ENCODE measurements at places on chromosomes 1 and 21.
A peak's percentile ranks its signal among the peaks of the same experiment; 100 is the strongest.

- no peak for DNase-seq
Measured at GRCh38 chr1:54325703-54326461, 80.3 kb downstream of the SSBP3 start.

- DNase-seq = no peak
Measured at GRCh38 chr1:229409616-229410369, 24.1 kb downstream of the ACTA1 start.

DNA sequence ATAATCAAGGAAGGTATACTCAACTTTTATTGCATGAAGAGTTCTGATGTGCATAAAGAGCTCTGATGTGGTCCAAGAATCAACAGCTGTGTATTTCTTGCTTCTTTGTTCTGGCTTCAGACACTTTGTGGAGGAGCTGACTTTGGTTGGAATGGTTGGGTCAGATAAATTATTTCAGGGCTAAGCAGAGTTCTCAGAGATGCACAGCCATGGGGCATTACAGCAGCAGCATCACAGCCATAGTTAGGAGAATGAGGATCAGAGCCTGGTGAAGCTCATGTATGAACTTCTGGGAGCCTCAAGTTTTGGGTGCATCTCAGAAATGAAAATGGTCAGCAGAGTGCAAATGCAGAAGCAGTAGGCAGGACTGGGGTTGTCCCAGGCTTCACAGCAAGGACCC, 267.4 kb upstream of the RUNX1 start:
- DNase-seq = no peak

- DNase-seq = no peak
Measured at GRCh38 chr1:54874079-54874830, 12.7 kb downstream of the DHCR24 start.

- DNase-seq = no peak
Measured at GRCh38 chr1:24768873-24769605, 23.8 kb downstream of the CLIC4 start.

GRCh38 chr1:29505532-29506220, 269.4 kb downstream of the PTPRU start:
- no peak for DNase-seq

GRCh38 chr1:48750109-48750508, 26.6 kb downstream of the BEND5 start:
- DNase-seq = no peak

- no peak for DNase-seq
Measured at GRCh38 chr1:46812065-46812963, 13.5 kb downstream of the CYP4B1 start.

DNA sequence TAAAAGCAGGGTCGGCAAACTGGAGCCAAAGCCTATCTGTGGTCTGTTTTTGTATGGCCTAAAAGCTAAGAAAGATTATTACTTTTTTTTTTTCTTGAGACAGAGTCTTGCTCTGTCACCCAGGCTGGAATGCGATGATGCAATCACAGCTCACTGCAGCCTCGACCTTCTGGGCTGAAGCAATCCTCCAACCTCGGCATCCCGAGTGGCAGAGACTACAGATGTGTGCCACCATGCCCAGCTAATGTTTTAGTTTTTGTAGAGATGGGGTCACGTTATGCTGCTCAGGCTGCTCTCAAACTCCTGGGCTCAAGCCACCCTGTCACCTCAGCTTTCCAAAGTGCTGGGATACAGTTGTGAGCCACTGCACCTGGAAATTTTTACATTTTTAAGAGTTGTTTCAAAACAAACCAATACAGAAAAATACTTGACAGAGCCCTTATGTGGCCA, 6.5 kb upstream of the GLRX2 start:
- no peak for DNase-seq

- DNase-seq = peak; percentile 31
Measured at GRCh38 chr1:220876511-220877376, 2.5 kb upstream of the HLX start.

- DNase-seq = no peak
Measured at GRCh38 chr1:28456078-28456477, 49.8 kb upstream of the RCC1 start.

DNA sequence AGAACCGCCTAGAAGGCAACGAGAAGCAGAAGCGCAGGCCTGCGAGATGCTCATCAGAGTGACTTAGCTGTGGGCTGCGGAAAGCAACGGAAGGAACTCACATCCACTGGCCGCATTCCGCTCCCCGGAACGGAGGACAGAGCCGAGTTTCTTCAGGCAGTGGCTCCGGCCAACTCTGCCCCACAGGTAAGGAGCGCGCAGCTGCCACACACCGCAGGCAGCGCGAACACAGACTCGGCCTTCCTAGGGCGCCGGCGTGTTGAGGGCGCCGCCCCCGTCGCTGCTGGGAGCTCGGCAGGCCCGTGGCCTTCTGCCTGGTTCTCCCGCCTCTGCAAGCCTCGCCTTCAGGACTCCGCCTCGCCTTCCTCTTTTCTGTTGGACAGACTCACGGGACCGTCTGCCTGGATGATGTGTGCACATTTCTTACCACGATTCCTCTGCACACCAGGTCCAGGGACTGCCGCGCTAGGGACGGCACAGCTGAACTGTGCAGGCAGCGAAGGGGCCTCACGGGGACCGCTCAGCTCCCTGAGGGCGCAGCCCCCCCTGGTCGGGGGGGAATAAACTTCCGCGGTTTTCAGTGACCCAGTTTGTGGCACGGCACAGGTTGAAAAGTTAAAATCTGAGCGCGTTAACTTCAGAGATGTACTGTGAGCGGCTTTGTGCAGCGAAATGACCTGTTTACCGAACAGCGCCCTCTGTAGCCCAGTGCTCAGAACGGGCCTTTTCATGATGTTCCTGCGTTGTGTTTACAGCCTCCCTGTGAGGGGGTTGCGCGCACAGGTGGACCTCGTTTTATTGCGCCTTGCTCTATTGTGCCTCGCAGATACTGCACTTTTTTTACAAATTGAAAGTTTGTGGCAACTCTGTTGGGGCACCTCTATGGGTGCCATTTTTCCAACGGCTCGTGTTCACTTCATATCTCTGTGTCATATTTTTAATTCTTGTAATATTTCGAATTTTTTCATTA, 15.8 kb downstream of the TCP10L start:
- peak; percentile 85 for DNase-seq

DNA sequence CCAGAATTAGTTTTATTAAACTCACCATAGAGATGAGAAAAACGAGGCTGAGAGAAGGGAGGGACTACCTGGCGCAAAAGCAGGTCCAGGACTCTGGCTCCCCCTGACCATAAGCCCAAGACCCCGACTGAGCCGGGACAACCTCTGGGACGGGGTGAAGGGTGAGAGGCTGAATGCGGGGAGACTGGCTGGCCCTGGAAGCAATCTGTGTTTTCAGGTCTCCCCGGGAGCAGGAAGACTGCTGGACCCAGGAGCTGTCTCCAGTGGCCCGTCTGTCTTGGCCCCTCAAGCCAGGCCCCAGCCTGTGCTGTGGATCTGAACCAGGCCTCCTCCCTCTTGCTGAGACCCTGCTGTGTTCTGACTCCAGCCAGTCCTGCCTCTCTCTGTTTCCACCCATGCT, 240.8 kb downstream of the TRABD2B start:
- no peak for DNase-seq

- no peak for DNase-seq
Measured at GRCh38 chr1:101136271-101136670, 100.5 kb upstream of the S1PR1 start.

DNA sequence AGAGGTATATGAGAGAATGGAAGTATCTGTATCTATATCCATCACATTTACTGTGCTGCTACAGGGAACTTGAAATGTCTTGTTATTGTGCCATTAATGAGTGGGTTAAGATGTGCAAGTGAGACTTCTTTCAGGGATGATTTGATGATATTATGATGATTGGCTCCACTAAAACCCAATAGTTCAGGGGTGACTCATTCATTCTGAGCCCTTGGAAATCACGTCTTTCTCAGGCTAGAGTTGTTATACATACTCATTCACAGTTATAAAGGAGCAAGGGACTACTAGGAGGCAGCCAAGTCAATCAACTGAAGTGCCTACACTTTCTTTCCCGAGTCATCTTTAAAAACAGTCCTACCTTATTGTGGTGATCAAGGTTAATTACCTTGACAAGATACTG, 1109.8 kb upstream of the B3GALT2 start:
- DNase-seq = no peak

DNA sequence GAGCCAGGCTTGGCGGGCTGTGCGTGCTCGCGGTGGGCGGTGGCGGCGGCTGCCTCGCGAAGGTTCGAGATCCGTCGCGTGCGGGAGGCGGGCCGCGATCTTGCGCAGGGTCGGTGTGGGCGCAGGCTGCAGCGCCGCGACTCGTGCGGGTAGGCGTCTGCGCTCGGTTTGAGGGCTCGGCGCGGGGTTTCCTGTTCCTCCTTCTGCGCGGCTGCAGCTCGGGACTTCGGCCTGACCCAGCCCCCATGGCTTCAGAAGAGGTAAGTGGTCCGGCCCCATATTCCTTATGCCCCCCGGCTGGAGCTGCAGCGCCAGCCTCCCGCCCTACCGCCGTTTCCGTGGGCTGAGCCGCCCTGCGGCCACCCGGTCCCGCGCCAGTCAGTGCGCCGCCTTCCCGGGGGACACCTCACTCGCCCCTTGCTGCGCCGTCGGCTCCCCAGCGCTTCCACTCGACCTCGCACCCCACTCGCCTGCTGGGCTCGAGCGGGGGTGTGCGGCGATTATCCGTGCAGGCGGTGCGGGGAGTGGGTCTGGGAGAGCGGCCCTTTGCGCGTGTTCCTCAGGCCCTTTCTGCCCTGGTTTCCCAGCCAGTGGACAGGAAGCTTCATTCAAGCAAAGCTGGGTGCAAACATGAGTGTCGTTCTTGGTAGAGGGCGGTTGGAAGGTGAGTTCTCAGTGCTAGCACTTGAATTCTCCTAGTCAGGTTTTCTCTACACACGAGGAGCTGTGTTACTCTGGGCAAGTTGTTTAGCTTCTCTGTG, at the start of gene CACYBP:
TSS of gene CACYBP (plus strand) at position 12 of the 761 bp plus-strand sequence. CDS start at position 246, 234 bp downstream.
- no peak for DNase-seq

DNA sequence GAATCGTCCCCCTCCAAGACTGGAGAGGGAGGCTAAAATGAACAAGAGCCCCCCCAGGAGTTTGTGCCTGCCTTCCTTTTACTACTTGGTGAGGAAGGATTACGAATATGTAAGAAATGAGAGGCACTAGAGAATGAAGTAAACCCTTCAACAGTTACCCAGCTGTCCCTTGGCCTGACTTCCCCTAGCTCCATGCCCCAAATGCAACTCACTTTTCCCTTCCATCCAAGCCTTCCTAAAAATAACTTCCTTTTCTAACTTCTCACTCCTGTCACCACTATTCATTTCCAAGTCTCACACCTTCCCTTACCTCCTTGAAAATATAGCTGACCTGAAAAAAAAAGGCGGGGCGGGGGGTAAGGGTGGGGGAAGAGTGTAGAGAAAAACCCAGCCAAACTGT, 96.6 kb upstream of the HNRNPU start:
- DNase-seq = no peak

GRCh38 chr1:233240829-233241682, 54.5 kb downstream of the PCNX2 start:
- DNase-seq = peak; percentile 14

- DNase-seq = no peak
Measured at GRCh38 chr1:224865510-224865909, 64.0 kb upstream of the DNAH14 start.

GRCh38 chr21:45055861-45056260, 18.5 kb upstream of the ADARB1 start:
- DNase-seq = no peak

DNA sequence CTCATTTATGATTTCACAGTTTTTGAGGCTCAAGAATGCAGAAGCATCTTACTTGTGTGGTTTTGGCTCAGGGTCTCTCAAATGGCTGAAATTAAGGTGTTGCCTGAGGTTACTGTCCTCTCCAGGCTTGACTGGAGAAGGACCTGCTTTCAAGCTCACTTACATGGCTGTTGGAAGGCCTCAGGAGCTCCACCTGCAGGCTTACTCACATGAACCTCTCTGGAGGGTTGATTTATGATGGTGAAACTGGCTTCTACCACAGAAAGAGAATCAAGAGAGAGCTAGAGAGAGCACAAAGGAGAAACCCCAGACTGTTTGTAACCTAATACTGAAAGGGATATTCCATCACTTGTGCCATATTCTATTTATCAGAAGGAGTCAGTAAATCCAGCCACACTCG, 6.2 kb upstream of the KCNK2 start:
- DNase-seq = peak; percentile 39

DNA sequence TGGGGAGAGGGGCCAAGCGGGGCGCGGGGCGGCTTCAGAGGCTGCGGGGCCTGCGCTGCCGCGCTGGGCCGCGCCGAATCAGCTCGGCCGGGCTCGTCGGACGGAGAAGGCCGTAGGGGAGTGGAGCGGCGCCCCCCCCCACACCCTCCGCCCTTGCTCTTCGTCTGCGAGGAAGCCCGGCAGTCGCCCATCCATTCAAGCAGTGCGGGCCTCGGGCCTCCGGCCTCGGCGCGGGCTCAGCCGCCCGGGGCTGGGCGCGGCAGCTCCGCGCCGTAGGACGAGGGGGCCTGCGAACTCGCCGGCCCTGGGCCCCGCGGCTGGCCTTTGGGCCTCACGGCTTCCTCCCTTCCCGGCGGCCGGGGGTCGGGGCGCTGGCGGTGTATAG, 564 bp downstream of the CTPS1 start:
- DNase-seq = no peak

GRCh38 chr1:53482441-53483153, 23.4 kb downstream of the DMRTB1 start:
- DNase-seq = no peak

DNA sequence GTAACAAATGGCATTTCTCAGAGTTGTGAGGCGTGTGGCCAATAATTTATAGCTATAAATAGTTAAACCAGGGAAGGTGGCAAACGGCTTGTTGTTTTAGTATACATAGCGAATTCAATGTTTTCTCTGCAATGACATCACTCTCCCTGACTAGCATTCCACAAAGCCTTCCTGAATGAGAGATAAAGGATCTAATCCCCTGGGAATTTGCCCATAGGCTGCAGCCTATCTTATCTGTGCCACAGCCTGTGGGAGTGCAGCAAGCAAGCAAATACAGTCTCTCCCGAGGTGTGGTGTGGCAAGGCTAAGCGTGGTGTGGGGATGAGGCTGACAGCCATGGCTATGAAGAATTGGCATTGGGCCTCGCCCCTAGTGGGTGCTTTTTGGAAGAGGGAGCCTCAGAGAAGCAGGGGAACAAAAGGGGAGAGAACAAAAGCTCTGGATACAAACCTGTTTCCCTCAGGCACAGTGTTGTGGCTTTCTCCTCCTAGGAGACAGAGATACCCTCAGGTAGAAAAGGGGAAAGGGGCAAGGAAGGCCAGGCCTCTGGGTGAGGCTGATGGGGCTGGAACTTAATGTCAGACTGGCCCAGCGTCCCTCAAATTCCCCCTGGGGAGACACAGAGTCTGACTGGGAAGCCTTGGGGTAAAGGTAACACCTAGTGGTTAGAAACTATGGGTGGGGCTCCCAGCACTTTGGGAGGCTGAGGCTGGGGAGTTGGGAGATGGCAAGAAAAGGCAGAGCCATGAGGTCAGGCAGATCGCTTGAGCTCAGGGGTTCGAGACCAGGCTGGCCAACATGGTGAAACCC, 8.9 kb downstream of the TAGLN2 start:
- no peak for DNase-seq

GRCh38 chr1:20278692-20279130, 12.0 kb upstream of the VWA5B1 start:
- DNase-seq = no peak

Measured in GM13977 (cell line).